Activated CD4-positive, alpha-beta T cell treated with anti-CD3 and anti-CD28 coated beads for 48 hours (primary cell): ENCODE measurements at places on chromosomes 4 and X.

GRCh38 chr4:57090079-57090478 is 20.1 kb downstream of the IGFBP7 start:
- DNase-seq: no peak

- no peak for DNase-seq
Observed at GRCh38 chrX:138866643-138867042, 155.1 kb upstream of the FGF13 start.

DNA sequence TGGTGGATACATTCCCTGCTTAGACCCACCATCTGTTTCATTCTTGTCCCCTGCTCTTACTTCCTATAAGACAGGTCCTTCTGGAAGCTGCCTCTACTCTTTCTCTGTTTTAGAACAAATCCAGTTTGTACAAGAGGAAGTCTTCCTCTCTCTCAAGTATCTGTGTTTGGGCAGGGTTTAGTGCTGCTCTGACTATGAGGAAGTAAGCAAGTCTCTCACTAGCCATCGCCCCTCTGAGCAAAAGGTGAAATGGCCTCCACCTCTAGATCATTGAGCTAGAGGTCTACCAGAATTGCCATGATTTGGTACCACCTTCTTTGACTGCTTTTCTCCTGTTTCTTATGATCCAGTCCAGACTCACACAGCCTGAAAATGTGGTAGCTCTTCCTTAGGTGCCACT is 8.4 kb downstream of the BTK start:
- DNase-seq: no peak

DNA sequence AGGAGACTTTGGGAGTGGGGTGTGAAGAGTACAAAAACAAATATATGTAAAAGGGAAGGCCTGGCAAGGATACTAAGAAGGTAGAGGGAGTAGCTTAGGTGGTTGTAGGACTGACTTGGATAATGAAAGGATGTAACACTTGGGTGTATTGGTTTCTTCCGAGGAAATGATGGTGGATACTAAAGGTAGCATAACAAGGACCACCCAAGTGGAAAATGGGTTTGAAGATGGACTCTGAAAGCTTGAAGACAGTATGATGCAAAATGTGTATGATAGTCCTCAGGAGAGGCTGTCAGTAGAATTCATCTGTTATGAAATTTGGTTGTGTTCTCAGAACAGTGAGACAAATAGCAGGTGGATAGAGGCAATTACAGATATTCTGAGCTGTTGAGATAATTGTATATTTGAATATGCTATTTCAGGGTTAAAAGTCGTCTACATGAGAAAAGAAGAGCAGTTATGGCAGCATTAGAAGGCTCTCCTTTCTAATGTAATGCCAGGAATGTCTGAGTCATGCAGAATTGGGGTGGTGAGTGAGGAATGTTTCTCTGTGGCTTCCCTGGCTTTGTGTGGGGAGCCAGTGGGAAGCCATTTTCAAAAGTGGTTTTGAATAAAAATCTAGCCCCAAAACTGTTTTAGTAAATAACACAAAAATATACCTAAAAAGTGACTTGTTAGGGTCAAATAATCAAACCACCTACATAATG is 75.6 kb downstream of the FHIP1A start:
- DNase-seq: no peak

DNA sequence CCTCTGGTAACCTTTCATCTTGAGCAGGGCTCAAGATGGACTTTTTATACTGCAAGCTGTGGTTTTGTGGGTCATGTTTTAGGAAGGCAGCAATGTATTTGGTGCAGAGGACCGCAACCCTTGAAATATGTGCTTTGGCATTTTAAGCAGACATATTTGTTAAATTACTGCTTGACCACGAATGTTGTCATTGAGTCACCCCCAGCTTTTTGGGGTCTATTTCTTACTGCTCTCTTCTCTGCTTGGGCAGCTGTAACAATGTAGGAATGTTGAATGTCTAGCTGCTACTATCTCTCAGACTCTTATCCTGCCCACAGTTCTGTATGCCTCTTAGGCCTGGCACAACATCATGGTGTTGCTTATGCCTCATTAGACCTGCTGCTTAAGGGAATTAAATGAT is 6.0 kb downstream of the RBPJ start:
- DNase-seq: no peak

- DNase-seq: peak; percentile 45
Observed at GRCh38 chrX:33434256-33435092, 223.1 kb upstream of the DMD start.

- no peak for DNase-seq
Observed at GRCh38 chr4:126364311-126364911, 1049.7 kb downstream of the FAT4 start.

DNA sequence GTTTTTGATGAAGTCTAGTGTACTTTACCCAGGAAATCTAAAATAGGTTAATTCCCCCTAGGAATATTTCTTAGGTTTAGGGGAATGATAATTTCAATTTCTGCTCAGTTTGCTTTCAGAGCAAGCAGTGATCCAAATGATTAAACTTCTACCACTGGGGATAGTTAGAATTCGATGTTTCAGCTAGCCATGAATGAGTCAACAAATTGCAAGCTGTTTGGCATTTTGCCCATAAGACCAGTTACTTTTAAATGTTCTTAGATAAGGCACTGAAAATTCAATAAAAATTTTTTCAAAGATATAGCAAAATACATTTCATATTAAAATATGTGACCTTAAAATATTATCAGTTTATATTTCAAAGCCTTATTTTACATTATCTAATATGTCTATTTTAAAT is 993.6 kb downstream of the ARAP2 start:
- no peak for DNase-seq

- DNase-seq: peak; percentile 8
Observed at GRCh38 chr4:81030061-81030980, at the start of gene BMP3. BMP3 (plus strand) TSS chr4:81030708; CDS start chr4:81031285, 577 bp downstream.

GRCh38 chr4:177667687-177668086 is 225.4 kb upstream of the AGA start:
- DNase-seq: no peak

DNA sequence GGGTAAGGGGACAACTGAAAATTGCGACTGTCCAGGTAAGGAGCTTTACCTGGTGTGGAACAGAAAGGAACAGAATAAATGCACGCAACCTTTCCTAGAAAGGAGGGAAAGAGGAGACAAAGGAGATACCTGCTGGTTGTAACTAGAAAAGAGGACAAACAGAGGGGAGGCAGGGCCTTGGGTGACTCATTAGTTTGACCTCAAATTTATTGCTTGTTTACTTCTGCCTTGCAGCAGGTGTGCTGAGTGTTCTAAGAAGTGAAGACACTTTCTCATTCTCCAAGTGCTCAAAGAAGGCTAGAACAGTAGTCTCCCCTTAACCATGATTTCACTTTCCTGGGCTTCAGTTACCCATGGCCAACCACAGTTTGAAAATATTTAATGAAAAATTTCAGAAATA is 123.1 kb upstream of the BOD1L1 start:
- DNase-seq: no peak

GRCh38 chrX:24426340-24426913 is 38.7 kb upstream of the PDK3 start:
- no peak for DNase-seq
